ENCODE measurements at places on chromosomes 16 and 17. TPM values are rescaled to one million over a fixed set of nuclear protein-coding genes. Genes with fewer than 3 reads are reported as not detected.

DNA sequence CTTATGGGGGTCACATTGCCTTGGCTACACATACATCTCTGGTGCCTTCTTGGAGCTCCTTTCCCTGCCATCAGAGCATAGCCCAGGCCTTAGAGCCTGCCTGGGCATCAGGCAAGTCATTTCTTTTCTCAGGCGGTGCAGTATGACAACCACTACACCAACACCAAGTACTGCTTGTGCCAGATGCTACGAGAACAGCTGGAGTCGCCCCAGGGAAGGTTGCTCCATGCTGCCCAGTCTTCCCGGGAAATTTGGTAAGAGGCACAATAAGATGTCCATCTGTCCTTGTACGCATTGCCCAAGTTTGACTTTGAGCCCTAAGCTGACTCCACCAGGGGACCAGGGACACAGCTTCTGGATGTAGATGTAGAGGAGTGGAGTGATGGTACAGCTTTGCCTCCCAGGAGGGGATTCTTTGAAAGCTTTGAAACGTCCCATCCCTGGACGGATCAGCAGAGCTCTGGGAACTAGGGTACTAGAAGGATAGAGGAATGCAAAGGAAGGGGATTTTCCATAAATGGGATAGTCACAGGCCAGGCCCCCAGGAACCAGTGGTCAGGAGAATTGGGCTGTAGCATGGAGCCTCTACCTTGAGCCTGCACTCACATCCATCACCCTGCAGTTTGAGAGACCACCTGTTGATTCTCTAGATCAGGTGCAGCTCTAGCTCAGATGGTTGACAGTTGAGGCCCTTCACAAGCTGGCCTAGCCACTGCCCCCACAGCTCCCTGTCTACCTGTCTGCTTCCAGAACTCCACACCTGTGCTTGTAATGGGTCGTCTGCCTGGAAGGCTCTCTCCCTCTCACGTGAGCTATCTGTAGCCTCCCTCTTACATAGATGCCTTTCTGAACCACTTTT lies 11.0 kb upstream of the NFATC3 start:
- H3K27me3 ChIP-seq, result no peaks in the 10 kb centered on the region
- H3K36me3 ChIP-seq, result peaks cover 40% of the 10 kb centered on the region
- H3K4me3 ChIP-seq, result no peak overlapping the region
- H3K27ac ChIP-seq, result peak overlapping the region; percentile 71
- no peak for DNase-seq

GRCh38 chr17:42706732-42707131 lies 24.4 kb downstream of the CNTNAP1 start:
- no peaks in the 10 kb centered on the region for H3K27me3 ChIP-seq
- peaks cover 50% of the 10 kb centered on the region for H3K4me1 ChIP-seq
- DNase-seq, result peak; percentile 65
- peak overlapping the region; percentile 6 for H3K27ac ChIP-seq
- H3K4me3 ChIP-seq, result no peak overlapping the region
- peaks cover 24% of the 10 kb centered on the region for H3K36me3 ChIP-seq

- H3K27me3 ChIP-seq, result no peaks in the 10 kb centered on the region
- H3K4me1 ChIP-seq, result peaks cover 14% of the 10 kb centered on the region
- H3K4me3 ChIP-seq, result peak overlapping the region; percentile 88
- peaks cover 2% of the 10 kb centered on the region for H3K36me3 ChIP-seq
- peak overlapping the region; percentile 91 for H3K27ac ChIP-seq
- DNase-seq, result no peak
Measured at GRCh38 chr17:7885367-7886226, 3.0 kb upstream of the CHD3 start.

- H3K4me3 ChIP-seq, result no peak within 1 kb of the TSS
- no peak for DNase-seq
- no peaks in the 10 kb centered on the region for H3K27me3 ChIP-seq
- no peaks in the 10 kb centered on the region for H3K4me1 ChIP-seq
- no peak within 1 kb of the TSS for H3K27ac ChIP-seq
Measured at GRCh38 chr16:27066668-27067537, at the start of gene C16orf82. C16orf82 (plus strand) TSS chr16:27066927.

DNA sequence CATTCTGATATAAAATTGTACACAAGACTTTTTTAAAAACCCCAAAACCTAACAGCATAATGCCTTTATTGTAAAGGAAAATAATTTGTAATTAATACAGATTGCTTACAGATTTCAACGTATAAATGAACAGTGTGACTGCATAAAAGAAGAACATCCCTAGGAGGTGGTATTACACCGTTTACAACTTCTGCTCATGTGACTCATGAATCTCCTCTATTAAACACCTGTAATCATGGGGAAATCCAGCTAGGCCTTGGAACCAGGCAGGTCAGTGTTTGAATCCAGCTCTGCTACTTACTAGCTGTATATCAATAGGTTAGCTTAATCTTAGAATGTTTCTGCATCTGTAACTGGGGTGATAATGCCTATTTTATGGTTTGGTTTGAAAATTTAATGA lies 15.2 kb downstream of the RABEP1 start:
- no peak overlapping the region for H3K4me3 ChIP-seq
- no peak overlapping the region for H3K27ac ChIP-seq
- H3K36me3 ChIP-seq, result peaks cover 8% of the 10 kb centered on the region
- DNase-seq, result no peak
- H3K4me1 ChIP-seq, result peaks cover 16% of the 10 kb centered on the region
- H3K27me3 ChIP-seq, result no peaks in the 10 kb centered on the region

DNA sequence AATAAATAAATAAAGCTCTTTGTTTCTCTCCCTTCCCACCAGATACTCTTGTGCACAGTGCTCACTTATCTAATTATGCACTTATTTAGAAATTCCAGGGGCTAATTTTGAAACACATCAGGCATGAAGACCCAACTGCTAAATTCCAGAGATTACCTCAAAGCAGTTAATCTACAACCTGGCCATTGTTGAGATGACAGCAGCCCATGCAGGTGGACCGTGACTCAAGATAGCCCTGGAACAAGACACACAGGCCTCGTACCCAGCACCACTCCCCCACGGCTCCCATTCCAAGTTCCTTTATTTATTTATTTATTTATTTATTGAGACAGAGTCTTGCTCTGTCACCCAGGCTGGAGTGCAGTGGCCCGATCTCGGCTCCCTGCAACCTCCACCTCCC lies 60.1 kb upstream of the NPEPPS start:
- no peaks in the 10 kb centered on the region for H3K27me3 ChIP-seq
- no peak for DNase-seq
- no peak overlapping the region for H3K27ac ChIP-seq
- no peak overlapping the region for H3K4me3 ChIP-seq

DNA sequence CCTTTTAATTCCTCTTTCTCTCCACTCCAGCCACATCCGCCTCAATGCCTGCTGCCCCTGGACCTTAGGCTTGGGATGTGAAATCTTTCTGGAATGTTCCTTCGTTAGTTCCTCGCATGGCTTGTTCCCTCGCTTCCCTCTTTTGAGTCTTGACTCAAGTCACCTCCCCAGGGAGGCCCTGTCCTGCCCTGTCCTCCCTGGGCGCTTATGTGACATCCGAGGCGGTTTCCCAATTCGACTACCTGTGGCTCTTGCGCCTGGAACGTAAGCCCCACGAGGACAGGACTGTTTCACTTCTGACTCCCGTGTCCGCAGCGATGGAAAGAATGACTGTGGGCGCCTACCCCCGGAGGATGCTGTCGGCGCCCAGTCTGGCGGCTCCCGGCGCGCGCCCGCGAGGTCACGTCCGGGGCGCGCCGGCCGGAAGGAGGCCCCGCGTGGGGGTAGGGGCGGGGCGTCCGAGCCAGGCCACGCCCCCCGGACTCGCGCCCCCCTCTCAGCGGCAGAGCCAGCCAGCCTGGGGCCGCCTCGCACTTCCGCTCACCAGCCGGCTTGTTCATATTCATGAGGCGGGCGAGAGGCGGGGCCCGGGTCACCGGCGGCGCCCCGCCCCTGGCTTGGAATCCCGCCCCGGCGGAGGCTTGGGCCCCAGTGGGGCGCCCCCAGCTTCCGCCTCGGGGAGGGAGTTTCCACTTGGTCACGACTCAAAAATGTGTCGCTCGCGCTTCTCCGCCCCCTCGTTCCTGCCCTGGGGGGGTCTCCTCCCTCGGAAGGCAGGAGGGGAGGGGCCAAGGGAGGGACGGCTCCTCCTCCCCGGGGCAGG lies 8.4 kb upstream of the GLIS2 start:
- H3K4me3 ChIP-seq, result peak overlapping the region; percentile 94
- H3K27me3 ChIP-seq, result no peaks in the 10 kb centered on the region
- DNase-seq, result peak; percentile 72
- peak overlapping the region; percentile 87 for H3K27ac ChIP-seq
- H3K36me3 ChIP-seq, result peaks cover 3% of the 10 kb centered on the region
- peaks cover 13% of the 10 kb centered on the region for H3K4me1 ChIP-seq

- no peak overlapping the region for H3K27ac ChIP-seq
- peaks cover 5% of the 10 kb centered on the region for H3K4me1 ChIP-seq
- H3K36me3 ChIP-seq, result peaks cover 65% of the 10 kb centered on the region
- H3K27me3 ChIP-seq, result no peaks in the 10 kb centered on the region
- DNase-seq, result no peak
Measured at GRCh38 chr17:4174556-4174955, 31.6 kb downstream of the CYB5D2 start.

GRCh38 chr16:61814726-61815347 lies 221.4 kb downstream of the CDH8 start:
- no peak for DNase-seq
- no peak overlapping the region for H3K27ac ChIP-seq

DNA sequence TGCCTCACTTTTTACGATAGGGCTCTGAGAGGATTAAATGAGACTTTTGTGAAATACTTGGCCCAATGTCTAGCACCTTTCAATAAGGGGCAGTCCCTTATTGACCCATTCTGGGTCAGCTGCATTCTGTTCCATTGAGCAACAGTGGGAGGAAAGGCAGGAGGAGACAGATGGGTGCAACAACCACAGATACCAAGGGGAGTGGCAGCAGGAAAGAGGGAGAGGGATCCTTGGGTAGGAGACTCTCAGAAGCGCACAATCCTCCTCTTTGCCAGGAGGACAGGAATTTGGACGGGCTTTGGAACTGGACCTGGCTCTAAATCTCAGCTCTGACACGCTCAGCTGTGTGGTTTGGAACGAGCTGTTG lies 3.5 kb downstream of the PIPOX start:
- H3K27ac ChIP-seq, result no peak overlapping the region
- no peak overlapping the region for H3K4me3 ChIP-seq
- H3K36me3 ChIP-seq, result no peaks in the 10 kb centered on the region
- H3K4me1 ChIP-seq, result peaks cover 13% of the 10 kb centered on the region

GRCh38 chr17:21041741-21042457 lies 912 bp downstream of the USP22 start:
- peak overlapping the region; percentile 92 for H3K27ac ChIP-seq
- H3K4me3 ChIP-seq, result peak overlapping the region; percentile 91
- H3K4me1 ChIP-seq, result peaks cover 22% of the 10 kb centered on the region
- DNase-seq, result no peak

Gene TP53TG3F
- total RNA-seq, result not detected

Gene NRN1L
- total RNA-seq, result 0.92 TPM

Gene TEKT1
- not detected for total RNA-seq

Gene SMARCD2
- total RNA-seq, result 95.3 TPM
